G401 (cell line): ENCODE measurements at places on chromosomes 7 and 10.

GRCh38 chr10:109475711-109476421 lies 447.4 kb downstream of the XPNPEP1 start:
- DNase-seq: no peak

DNA sequence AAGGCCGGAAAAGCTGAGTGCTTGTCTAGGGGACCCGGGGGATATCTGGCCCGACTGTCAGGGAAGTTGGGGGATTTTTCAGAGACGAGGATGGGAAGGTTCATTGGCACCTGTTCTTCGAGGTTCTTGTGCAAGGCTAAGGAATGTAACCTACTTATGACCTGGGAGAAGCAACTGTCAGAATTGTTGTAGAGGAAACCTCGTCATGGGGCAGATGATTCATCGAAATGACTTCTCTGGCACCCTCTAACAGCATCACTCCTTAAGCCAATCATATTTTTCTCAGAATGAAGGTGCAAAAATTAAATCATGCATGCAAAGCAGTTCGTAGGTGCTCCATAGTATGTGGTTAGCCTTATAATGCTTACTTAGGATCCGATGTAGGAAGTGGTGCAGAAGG lies 58.6 kb downstream of the PLXDC2 start:
- DNase-seq: no peak

- DNase-seq: no peak
These were observed 28.1 kb upstream of the NFKB2 start for GRCh38 chr10:102367441-102367840.

DNA sequence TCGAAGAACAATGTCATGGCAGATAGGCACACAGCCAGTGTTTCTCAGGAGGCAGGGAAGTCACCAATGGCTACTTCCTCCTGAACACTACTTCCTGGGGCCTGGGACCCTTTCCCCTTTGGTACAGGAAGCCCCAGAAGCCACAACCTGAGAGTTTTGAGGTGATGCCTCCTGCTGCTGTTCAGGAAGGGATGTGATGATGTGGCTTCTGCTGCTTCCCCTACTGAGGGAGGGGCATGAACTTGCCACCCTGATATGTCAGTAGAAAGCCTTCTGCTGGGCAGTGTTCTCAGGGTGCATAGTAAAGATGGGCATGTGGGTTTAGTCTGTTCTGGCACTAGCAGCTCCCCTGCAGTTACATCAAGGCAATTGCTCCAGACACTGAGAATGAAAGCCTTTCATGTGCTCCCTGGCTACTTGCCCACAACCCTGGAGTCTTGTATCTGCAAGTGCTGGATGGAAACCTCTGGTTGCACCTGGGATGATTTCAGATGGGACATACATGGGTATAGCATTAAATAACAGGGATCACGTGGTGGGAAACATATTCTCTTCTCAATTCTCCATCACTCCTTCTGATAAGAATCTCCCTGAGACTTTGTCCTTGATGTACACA lies 69.3 kb downstream of the ADRA2A start:
- no peak for DNase-seq
